H1 (cell line): ENCODE measurements at places on chromosomes 16 and 17. TPM values are rescaled to one million over a fixed set of nuclear protein-coding genes. Genes with fewer than 3 reads are reported as not detected.

ELMO3 gene
- total RNA-seq, result 9.2 and 9.6 TPM in 2 replicates

DNA sequence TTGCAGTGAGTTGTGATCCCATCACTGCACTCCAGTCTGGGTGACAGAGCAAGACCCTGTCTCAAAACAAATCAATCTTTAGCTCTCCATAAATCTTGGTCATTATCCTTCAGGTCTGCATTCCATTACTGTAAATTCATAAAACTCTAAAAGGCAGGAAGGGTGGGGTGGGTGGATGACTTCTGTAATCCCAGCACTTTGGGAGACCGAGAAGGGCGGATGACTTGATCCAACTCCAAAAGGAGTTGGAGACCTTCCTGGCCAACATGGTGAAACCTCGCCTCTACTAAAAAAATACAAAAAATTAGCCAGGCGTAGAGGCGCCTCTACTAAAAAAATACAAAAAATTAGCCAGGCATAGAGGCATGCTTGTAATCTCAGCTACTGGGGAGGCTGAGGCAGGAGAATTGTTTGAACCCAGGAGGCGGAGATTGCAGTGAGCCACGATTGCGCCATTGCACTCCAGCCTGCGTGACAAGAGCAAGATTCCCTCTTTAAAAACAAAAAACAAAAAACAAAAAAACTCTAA is 2.2 kb upstream of the UBE2Z start:
- DNase-seq, result no peak

DNA sequence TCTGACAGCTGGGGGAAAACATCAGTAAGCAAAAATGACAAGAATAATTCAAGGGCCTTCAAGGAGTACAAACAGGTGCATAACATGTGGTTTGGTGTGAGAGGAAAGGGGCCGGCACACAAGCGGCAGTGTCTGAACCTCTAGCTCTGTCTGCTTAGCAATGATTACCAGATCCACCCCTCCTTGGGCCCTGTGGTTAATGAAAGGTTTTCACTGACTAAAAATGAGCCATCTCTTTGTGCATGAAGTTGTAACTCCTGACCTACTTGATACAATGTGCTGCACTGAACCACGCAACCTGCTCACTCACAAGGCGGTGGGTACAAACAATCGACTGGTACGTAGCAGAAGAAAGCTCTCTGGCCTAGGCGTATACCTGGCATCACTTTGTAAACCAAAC is 15.1 kb downstream of the FAM117A start:
- no peak for DNase-seq

GRCh38 chr17:72126575-72127486 is 6.0 kb downstream of the SOX9 start:
- no peak for DNase-seq

ITGA2B gene
- 11.3 and 12.3 TPM in 2 replicates for total RNA-seq

- peak; percentile 74 for DNase-seq
These were observed 33.0 kb downstream of the NTN1 start for GRCh38 chr17:9054126-9054975.

DNA sequence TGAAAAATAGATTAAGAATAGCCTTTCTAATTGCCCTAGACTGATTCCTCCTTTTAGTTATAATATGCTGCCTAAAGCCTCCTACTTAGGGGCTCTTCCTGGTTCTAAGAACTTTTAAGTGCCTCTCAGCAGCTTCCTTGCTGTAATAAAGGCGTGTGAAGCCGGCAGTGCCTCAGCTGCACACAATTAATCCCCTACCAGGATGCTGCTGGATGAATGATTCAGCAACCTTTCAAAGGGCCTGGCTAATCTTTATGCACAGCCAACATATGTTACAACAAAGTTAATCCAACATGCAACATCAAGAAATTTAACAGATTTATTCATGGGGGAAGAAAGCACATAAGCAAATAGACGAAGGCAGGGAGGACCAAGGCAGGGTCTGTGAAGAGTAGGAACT is 145.2 kb downstream of the PMP22 start:
- DNase-seq, result no peak

IRF8 gene
- 0.96 and 2.0 TPM in 2 replicates for total RNA-seq

DNA sequence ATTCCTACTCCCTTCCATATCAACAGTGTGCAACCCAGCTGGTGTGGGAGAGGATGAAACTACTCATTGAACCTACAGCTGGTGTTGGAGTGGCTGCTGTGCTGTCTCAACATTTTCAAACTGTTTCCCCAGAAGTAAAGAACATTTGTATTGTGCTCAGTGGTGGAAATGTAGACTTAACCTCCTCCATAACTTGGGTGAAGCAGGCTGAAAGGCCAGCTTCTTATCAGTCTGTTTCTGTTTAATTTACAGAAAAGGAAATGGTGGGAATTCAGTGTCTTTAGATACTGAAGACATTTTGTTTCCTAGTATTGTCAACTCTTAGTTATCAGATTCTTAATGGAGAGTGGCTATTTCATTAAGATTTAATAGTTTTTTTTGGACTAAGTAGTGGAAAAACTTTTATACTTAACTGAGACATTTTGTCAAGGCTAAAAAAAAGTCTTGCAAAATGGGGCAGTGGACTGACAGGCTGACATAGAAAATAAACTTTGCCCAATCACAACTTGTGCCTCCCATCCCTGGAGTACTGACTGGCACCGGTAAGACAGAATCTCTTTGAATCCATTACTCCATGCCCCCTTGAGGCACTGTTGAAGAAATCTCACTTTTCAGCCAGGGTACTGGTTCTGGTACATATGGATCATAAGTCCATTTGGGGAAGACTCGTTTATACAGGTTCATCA is 12.5 kb downstream of the TSR1 start:
- DNase-seq, result no peak

- no peak for DNase-seq
These were observed 6.1 kb downstream of the PECAM1 start for GRCh38 chr17:64384253-64385186.

- no peak for DNase-seq
These were observed 65.3 kb downstream of the METRNL start for GRCh38 chr17:83144421-83145357.

PYDC1 gene
- 3.0 and 3.5 TPM in 2 replicates for total RNA-seq

- no peak for DNase-seq
These were observed 17.7 kb downstream of the SREBF1 start for GRCh38 chr17:17819111-17819510.

XYLT2 gene
- total RNA-seq, result 28.0 and 28.9 TPM in 2 replicates

- DNase-seq, result no peak
These were observed 99.7 kb downstream of the CHD9 start for GRCh38 chr16:53154513-53154912.

DNA sequence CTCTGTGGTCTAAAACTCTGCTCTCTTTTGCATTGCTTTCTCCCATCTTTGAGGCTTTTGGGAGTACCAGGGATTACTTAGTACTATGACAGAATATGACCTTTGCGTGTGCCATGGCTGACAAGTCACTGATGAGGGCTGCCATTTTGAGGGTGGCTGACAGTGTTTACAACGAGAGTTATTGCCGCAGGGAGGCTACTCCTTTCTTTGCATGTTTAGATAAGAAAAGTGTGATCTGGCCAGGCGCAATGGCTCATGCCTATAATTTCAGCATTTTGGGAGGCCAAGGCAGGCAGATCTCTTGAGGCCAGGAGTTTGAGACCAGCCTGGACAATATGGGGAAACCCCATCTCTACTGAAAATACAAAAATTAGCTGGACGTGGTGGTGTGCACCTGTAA is 77.5 kb downstream of the GSG1L start:
- DNase-seq, result no peak

GRCh38 chr16:25481636-25482035 is 210.1 kb upstream of the HS3ST4 start:
- DNase-seq, result no peak

DNA sequence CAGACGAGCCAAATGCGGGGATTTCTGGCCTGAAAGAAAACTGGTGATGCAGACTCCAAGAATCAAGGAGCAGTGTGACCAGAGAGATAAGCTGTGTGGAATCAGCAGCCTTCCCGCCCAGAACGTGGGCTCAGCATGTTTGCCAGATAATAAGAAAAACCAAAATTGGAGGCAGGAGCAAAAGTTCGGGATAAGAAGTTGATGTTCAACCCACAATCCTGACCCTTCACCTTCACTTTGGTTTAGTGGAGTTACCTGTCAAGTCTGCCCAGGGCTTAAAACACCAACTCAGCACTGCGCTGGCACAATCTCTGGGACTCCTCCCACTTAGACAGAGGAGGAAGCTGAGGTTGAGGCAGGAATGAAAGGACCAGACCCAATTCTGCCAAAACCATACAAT is 3.1 kb downstream of the SLC43A2 start:
- DNase-seq, result no peak

GRCh38 chr17:74677558-74678466 is 34.9 kb downstream of the CD300LF start:
- DNase-seq, result no peak

GRCh38 chr16:75203667-75204409 is 3.1 kb downstream of the CTRB2 start:
- no peak for DNase-seq

DNA sequence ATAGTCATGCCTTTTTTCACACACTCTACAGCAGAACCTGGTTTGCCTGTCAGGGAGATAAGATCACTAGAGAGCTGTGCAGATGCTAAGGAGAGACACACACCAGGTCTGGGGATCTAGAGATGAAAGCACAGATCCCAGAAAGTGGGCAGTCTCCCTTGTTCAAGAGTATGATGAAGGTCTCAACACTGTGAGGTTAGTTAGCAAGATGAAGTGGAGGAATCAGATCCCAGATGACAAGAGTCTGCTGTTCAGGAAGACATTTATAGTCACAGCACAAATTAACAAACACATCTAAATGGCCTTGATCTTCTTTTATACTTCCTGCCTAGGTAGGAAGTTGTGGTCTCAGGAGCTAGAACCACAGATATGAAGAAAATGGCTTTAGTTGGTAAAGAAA is 23.4 kb upstream of the SKAP1 start:
- DNase-seq, result no peak

DNA sequence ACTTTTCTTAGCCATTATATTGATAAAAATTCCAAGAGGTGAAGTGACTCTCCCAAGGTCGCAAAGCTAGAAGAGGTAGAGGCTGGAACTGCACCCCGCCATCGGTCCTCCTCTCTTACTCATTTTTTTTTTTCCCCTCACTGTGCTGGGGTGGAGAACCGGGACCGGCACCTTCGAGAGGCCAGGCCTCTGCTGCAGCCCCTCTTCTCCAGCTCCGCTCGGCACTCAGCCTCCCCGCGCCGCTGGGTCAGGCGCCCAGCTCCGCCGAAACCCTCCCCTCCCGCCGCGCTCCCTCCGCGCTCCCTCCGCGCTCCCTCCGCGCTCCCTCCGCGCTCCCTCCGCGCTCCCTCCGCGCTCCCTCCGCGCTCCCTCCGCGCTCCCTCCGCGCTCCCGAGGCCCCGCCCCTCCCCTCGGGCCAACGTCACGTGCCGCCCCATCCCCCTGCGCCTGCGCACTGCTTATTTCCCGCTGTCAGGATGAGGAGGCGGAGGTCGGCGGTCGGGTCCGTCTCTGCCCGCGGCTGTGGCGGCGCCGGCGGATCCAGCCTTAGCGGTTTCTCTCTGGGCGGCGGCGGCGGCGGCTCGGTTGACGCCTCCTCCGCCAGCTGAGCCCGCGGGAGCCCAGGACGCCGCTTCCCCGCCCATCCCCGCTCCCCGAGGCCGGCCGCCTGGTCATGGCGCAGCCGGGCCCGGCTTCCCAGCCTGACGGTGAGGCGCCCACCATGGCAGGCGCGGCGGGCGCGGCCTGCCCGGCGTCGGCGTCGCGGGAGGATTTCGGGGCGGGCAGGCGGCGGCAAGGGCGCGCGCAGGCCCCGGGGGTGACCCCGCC is at the start of gene RABEP1:
RABEP1 (plus strand) TSS at position 471 of the 828 bp plus-strand sequence; CDS start at position 674, 203 bp downstream.
- DNase-seq, result peak; percentile 97

SLC22A31 gene
- total RNA-seq, result 10.6 and 11.1 TPM in 2 replicates

DNA sequence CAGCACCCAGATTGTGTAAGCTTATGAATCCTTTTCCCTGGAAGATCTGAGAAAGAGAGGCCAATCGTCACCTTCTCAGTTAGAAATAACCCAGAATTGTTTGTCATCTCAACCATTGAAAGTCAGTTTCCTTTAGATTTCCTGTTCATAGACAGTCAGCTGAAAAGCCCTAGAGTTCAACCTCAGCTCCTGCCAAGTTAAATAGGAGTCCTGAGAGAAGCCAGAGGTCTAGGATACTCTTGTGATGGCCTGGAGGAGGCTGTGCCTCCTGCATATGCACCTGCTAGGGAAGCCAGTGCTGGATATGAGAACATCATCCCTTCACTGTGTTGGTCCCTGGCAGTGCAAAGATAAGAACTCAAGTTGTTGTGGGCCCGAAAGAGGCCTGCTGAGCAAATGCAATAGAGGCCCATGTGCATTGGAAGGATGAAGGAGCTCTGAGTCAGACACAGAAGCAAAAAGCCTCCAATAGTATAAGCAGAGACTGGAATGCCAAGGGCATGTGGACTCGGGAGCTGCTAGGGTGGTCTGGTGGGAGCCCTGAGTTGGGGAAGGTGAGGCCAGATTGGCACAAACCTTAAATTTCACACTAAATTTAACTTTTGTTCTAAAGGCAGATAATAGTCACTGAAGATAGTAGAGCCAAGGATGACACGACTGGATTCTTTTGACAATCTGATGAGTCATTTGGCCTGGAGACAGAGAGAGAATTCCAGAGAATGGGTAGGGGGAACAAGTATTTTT is 520.9 kb upstream of the CDH5 start:
- DNase-seq, result no peak

DNA sequence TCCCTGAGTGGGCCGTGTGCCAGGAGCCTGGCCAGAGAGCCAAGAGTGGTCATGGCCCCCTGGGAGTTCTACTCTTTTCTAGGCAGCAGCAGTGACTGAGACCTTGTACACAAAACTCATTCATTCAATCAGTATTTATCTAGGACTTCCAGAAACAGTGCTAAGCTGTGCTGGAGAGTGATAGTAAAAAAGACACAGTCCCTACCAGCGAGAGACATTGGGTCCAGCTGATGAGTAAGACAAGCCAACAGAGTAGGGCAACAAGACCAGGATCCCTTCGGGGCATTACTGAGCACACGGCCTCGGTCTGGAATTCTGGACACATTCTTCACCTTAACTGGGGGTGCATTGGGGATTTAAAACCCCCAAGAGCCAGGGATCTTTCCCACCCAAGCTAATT is 20.2 kb downstream of the CBX4 start:
- no peak for DNase-seq

- no peak for DNase-seq
These were observed 2.9 kb downstream of the TMEM235 start for GRCh38 chr17:78234261-78234865.

DNA sequence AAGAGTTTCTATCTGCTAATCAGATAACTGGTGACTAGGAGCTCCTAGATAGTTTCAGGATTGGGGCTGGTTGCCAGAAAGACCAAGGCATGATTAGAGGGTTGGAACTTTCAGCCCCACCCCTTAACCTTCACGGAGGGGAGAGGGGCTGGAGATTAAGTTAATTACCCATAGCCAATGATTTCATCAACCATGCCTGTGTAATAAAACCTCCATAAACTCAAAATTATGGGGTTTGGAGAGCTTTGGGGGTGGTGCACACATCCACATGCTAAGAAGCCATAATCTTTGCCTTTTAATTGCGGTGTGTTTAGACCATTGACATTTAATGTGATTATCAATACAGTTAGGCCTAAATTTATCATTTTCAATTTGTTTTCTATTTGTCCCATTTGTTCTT is 161.7 kb downstream of the CDK5R1 start:
- no peak for DNase-seq

- no peak for DNase-seq
These were observed 195.3 kb downstream of the CYB561 start for GRCh38 chr17:63250830-63251229.

- DNase-seq, result no peak
These were observed 818 bp downstream of the DNAJC7 start for GRCh38 chr17:42016411-42016831.
